ENCODE measurements at places on chromosomes 5 and 9.

GRCh38 chr9:134276453-134277245 is 49.6 kb upstream of the RXRA start:
- DNase-seq = no peak

DNA sequence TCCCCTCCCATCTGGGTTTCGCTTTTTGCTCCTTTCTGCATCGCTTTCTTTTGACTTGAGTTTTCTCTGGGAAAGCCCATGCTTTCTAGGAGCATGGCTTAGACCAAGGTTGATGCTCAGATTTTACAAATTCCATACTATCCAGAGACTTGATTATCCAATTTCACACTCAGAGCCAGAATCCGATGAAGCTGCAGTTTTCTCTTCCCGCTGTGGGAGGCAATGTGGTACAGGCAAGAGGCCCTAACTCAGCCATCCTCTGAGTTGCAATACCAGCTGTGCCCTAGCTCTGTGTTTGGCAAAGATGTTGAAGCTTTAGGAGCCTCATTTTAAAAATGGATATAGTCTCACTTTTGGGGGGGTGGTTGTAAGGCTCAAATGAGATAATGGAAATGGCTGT is 85.1 kb downstream of the BRINP1 start:
- DNase-seq = no peak

- DNase-seq = no peak
These were observed 133.6 kb downstream of the ATG10 start for GRCh38 chr5:82105457-82105856.

DNA sequence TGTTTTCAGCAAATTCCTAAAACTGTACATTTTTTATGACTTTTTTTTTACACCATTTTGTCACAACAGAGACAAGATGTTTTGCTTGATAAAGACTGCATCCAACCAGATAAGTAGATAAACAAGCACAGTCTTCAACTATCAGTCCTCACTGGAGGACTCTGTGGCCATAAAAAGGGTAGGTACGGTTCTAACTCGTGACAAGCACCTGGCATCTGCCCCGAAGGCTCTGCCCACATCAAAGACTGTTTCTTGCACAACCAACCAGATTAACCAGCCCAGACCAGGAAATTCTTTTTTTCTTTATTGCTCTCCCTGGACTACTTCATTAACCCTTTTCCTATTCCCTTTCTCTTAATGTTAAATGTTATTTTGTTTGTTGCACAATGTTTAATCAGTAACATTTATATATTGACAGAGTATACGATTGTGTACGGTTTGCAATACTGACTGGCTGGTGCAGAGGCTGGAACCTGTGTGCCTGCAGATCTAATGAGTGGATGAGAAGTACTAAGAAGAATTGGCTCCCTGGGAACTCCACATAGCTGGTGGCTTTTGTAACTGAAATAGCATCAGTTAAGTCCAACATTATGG is 74.1 kb downstream of the SERINC5 start:
- no peak for DNase-seq

DNA sequence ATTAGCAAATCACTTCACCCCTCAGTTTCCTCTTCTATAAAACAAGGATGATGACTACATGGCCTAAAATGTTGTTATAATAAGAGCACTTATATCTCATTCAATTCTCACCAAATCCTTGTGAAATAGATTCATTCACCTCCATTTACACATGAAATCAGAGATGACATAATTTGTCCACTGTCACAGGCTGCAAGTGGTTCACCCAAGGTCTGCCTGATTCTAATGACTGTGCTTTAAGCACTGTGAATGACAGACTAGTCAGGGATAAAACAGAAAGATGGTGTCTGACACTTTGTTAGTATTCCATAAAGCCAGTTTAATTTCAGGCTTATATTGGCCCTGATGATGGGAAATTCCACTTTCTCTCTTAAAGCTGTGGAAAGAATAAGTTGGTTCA is 209.5 kb downstream of the MAPKAP1 start:
- DNase-seq = no peak

GRCh38 chr9:4618700-4619099 is 43.4 kb upstream of the PLPP6 start:
- no peak for DNase-seq

DNA sequence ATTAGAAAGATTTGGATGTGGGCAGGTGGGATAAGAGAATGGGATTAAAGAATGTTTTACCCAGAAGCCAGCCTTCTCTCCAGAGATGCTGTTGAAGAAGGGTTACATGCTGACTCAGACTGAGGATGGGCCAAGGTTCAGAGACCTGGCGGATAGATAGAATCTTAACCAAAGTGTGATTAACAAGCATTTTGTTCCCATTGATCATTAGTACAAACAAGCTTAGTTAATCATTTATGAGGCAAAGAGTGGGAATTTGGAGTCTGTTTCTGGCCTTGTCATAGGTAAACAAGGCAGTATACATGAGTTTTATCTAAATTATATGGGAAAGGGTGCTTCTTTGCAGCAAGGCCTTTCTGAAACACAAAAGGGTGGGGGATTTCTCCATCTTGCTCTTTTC is 20.8 kb upstream of the DTWD2 start:
- no peak for DNase-seq

DNA sequence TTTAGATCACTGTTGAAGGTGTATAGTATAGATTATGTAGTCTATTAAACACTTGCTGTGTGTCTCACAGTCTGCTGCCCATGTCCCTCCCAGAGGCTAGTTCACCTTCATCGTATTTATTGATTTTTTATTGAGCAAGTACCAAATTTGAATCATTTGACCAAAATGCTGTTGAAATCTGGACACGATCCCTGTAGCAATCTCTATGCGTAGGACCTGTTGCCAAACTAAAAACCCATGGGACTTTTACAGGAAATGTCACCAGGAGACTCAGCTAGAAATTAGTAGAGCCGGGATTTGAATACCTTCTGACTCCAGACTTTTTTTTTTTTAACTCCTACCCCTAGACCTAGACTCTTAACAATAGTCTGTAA is 17.5 kb downstream of the SLC31A1 start:
- DNase-seq = no peak

DNA sequence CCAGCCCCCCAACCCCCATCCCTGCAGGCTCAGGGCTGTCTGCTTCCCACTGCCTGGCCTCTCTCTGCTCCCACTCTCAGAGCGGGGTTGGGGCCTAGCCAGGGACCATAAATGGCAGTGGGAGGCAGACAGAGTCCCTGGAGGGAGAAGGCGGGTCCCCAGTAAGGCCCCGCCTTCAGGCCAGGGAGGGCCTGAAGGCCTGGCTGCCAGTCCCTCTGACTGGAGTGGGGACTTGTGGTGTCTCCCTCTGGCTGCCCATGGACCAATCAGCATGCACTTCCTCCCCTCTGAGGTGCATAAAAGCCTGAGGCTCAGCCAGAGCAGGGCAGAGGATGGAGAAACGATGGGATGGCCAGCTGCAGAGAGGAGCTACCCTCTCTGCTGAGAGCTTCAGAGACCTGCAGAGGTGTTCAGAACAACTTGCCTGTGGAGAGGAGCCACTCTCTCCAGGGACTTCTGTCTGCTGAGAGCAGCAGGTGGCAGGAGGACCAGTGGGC is 2.7 kb upstream of the BTNL9 start:
- no peak for DNase-seq

DNA sequence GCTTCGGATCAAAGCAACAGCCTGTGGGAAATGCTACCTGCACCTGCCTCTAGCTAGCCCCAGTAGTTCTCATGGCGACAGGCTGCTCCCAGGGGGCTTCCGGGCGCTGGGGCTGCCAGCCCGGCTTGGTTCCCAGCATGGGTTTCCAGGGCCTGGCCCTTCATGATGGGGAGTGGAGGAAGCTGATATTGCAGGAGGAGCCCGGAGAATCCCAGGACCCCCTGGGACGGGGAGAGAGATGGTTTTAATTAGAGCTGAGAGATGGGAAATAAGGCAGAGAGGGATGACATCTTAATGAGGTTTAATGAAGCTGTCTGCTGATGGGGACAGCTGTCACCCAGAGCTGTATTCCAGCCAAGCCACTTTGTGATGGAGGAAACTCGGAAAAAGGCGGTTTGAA is 78.6 kb downstream of the CFAP77 start:
- DNase-seq = no peak

DNA sequence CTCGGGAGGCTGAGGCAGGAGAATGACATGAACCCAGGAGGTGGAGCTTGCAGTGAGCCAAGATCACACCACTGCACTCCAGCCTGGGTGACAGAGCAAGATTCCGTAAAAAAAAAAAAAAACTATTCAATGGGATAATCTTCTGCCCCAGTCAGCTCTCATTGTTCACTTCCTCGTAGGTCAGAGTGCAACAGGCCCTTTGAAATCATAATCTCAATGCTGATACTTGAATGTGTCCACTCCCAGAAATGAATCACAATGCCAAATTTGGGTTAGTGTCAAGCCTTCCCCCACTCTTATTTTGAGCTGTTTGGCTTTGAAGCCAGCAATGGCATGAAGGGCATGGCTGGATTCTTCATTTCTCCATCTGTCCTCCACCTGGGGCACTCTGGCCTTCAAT is 610.3 kb upstream of the KLF4 start:
- DNase-seq = no peak

- DNase-seq = no peak
These were observed 49.7 kb downstream of the SAR1B start for GRCh38 chr5:134582941-134583340.

DNA sequence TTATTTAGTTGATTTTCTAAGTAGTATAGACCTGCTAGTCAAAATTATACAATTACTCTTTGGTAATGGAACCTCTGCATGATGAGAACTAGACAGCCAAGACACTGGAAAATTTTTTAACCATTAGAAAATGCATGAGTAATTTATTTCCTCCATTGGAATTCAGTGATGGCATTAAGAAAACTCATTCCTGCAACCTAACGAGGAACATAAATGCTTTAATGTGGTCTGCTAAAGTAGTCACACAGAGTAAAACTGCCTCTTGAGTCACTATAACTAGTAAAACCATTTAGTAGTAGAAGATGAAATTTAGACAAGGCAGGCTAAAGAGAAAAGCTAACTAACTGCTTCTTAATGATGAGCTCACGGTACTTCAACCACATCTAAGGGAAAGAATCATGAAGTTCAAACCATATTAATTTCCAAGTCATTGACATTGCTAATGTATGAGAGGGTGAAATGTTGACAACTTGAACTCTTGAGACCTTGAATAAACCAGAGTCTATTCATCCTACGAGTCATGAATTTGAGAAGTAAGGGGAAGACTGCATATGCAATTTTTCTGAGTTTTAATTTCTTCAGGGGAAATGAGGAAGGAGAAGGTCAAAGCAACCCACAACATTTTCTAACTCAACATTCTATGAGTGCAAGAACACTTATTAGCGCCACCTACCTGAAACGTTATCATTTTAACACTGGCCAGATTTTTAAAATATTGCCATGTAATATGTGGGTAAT is 74.4 kb downstream of the GLIS3 start:
- DNase-seq = no peak

DNA sequence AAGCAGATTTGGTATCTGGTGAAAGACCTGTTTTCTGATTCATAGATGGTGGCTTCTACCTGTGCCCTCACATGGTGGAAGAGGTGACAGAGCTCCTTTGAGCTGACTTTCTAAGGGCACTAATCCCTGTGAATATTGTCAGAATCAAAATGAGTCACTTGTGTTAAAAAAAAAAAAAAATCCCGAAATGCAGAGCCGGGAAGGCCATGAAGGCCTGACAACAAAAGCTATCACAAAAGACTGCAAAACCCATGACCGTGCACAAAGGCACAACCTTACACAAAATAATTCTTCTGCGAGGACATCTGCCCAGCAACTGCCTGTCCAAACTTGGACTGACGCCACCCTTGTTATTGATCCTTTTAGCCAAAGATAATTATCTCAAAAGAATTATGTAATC is 19.6 kb upstream of the UBTD2 start:
- DNase-seq = no peak

DNA sequence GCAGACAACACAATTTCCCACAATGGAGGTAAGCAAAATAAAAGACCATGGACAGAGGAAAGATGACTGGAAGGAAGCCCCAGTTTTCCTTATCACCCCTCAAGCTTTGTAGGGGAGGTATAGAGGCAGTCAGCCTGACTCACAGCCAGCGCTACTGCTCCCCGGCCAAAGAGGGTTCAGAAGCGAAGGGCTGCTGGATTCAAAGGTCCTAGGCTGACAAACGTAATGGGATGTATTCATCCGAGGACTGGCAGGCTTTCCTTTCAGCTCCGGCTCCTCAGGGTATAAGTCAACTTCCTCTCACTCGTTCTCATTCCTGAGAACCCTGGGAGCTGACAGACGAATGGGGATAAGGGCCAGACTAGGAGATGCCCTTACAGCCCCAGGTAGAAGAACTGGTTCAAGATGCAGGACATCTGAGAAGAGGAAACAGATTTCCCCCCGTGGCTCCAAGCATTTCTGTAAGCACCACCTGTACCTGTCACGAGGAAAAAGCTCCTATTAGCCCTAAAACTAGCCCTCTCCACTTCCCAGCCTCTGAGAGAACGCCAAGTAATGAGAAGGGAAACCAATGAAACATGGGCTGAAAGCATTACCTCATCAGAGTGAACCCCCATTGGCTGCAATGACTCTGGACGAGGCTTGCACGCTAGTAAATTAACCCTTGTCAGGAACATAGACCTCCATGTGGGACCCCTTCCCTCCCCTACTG is 22.1 kb upstream of the FAM13B start:
- no peak for DNase-seq

DNA sequence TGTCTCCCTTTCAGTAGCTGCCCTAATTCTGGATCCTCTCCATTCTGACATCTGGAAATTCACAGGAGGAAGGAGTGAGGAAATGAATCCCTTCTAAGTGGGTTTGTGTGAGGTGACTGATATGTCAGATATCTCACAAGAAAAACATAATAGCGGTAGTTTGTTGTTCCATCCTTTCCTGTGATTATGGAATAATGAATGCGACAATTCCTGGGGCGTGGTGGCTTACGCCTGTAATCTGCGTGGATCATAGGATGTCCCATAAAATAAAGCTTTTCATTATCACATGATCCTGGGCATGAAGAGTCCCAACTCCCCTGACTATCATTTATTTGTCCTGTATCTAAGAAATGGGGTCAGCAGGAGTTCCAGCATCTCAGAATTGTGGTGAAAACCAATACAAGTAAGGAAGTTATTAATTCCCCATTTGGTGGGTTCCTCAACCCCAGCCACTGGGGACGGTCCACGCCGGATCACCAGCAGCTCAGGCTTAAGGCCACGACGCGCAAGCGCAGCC is 375 bp upstream of the C5orf24 start:
- DNase-seq = no peak

DNA sequence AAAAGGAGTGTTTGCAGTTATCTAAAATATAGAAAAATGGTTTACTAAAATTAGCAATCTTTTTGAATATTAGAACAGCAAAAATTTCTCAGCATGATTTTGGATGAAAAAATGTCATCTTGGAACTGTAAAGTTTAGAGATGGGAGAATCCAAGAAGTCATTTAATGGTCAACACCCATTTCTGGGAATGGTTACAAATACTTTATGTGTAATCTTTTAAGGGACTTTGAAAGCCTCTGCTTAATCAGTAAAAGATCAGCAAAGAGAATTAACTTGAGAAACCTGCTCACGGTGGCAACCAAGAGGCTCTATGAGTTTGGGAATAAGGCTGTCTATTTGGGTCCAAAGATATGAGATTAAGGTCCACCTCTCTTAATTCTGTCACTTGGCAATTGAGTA is 13.0 kb downstream of the C1QTNF3 start:
- no peak for DNase-seq

GRCh38 chr9:87570000-87570908 is 72.6 kb downstream of the DAPK1 start:
- no peak for DNase-seq

All from pancreas (tissue), 10 donors.